ENCODE measurements at places on chromosomes 7 and 10. TPM values are rescaled to one million over a fixed set of nuclear protein-coding genes. Genes with fewer than 3 reads are reported as not detected.

DNA sequence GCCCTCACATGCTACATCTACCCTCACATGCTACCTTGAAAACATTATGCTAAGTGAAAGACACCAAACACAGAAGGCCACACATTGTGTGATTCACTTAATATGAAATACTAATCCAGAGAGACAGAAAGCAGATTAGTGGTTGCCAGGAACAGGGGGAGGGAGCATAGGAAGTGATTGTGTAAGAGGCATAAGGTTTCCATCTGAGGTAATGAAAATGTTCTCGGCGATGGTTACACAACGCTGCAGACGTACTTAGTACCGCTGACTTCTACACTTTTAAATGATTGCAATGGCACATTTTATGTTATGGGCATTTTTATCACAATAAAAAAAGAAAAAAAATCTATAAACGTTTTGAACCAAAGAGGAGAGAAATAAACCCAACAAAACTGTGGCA is 742.3 kb downstream of the TYW1 start:
- DNase-seq = no peak

- DNase-seq = no peak
Observed at GRCh38 chr7:47374538-47374937, 207.4 kb downstream of the TNS3 start.

DNA sequence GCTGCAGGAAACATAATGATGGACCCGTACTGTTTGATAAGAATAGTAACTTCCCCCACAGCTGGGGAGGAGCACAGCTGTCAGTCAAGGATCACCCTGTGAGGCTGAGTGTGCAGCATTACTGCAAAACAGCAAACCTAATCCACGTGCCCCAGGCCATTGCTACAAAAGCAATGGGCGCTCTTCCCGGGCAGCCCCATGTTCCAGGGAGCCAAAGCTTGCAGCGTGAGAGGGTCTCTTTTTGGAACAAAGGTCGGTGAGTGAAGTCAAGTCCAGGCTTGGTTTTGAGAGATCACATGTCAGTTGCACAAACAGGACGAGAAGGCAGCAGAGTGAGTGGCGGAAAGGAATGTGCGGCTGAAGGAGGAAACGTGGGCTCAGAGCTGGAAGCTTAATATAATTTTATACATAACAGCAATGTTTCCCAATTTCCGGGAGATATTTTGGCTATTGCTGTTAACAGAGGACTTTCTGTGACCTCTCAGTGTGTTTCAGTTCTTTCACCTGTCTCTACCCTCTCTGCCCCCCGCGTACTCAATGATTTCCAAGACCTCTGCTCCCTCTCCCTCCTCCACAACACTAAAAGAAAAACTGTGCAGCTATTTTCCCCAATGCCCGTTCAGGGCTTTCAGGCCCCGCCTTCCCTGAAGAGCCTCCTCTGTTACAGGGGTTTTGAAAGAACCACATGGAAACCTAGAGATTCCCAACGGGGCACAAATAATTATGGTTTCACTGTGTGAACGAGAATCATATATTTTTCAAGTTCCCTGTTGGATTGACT is 128.9 kb downstream of the MTPAP start:
- peak; percentile 86 for DNase-seq

- DNase-seq = no peak
Observed at GRCh38 chr7:117986645-117987269, 113.5 kb upstream of the CTTNBP2 start.

GRCh38 chr7:155792315-155792960 is 19.8 kb downstream of the SHH start:
- no peak for DNase-seq

The HOXA10 gene
- not detected for total RNA-seq

- DNase-seq = no peak
Observed at GRCh38 chr10:110392868-110393740, 88.4 kb upstream of the SMNDC1 start.

DNA sequence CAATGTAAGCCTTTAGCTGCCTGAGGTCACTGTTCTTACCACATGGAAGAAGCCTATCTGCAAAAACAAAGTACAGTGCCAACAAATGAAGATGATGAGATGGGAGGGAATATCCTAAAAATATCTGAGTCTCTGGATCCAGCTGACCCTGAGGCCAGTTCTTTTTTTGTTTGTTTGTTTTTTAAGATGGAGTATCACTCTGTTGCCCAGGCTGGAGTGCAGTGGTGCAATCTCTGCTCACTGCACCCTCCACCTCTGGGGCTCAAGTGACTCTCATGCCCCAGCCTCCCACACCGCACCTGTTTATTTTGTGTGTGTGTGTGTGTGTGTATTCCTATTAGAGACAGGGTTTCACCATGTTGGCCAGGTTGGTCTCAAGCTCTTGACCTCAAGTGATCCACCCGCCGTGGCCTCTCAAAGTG is 44.9 kb downstream of the HYCC1 start:
- DNase-seq = no peak

DNA sequence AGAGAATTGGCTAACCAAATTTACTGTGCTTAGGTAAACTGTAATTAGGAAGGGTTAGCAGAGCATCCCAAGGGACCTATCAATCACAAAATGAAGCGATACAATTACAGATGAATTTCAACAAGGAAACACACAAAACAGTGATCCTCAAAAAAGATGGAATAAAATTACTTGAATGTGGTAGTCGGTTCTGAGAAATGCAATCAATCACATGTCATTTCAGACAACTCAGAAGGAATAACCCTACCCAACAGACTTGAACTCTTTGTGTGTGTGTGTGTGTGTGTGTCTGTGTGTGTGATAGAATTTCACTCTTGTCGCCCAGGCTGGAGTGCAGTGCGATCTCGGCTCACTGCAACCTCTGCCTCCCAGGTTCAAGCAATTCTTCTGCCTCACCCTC is 43.5 kb downstream of the ST8SIA6 start:
- no peak for DNase-seq

DNA sequence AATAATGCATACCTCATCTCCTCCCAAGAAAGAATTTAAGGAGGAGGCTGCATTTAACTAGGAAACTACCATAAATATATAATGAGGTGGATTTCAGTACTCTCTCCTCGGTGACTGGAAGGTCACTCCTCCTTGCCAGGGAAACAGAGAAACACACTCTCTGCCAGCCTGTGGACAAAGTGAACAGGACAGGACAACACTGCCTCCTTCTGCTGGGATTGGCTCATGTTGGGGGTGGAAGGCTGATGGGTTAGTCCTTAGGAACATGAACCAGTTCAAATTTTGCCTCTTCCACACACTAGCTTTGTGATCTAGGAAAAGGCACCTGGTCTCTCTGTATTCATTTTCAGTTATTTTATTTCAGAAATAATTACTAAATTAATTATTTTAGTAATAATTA is 50.6 kb upstream of the STEAP4 start:
- no peak for DNase-seq

- no peak for DNase-seq
Observed at GRCh38 chr7:42340436-42340835, 103.4 kb upstream of the GLI3 start.

DNA sequence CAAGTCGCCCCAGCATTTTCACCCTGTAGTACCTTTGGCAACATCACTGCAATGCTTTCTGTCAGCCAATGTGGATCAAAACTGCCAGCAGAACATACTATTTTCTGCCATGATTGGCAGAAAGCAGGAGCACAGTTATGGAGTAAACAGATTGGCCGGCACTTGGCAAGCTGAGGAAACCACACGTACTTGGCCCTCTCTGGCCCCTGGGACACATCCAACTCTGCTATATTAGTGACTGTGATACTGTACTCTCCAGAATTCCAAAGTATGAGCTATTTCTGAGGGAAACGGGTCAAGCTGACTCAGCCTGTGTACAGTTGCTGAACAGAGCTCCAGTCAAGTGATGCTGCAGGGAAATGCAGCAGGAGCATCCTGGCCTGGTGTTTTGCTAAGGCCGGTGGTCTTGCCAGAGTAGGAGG is 39.8 kb upstream of the LANCL2 start:
- peak; percentile 89 for DNase-seq

- DNase-seq = no peak
Observed at GRCh38 chr10:26440088-26440470, 1.9 kb downstream of the APBB1IP start.

- DNase-seq = no peak
Observed at GRCh38 chr7:114857605-114858004, 64.3 kb upstream of the MDFIC start.

DNA sequence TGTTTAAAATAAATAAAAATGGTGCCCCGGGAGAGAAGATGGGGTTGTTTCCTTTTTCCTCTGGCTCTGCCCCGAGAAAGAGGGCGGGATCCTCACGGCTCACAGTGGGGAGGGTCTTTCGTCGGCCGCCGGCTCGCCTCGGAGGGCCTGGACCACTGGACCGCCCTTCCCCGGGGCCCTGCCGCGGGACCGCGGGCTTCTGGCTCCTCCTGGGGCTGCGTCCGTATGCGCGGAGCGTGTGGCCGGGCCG is 3.5 kb upstream of the IGF2BP3 start:
- peak; percentile 50 for DNase-seq

- DNase-seq = no peak
Observed at GRCh38 chr10:68156373-68157185, 47.3 kb downstream of the MYPN start.

DNA sequence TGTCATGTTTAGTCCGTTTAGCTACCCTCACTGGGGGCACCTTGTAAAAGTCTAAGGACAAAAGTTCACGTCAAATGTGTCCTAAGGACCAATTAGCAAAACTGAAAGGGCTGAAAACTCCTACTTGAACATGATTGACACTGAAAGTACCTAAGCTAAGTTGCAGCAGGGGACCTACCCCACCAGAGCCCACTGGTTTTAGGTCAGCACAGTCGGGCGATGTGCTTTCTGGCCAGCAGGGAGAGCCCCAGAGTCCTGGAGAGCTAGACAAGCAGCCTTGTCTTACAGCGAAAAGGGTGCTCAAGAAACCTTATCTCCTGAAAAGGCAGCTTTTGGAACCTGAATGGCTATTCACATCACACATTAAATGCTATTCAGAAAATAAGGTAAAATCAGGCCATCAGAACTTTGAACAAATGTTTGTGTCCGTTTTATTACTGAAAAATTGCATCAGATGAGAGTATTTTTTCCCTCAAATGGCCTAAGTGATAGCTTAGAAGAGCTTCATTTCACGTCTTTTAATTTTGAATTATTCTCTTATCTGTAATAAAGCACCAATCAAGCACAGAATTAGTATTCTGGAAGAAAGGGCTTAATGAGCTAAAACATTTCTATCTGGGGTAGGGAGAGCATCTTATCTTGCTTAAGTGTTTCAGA is 52.2 kb upstream of the MKI67 start:
- no peak for DNase-seq

The CDC14C gene
- not detected for total RNA-seq

- DNase-seq = no peak
Observed at GRCh38 chr10:132390170-132390920, 6.7 kb upstream of the PWWP2B start.

DNA sequence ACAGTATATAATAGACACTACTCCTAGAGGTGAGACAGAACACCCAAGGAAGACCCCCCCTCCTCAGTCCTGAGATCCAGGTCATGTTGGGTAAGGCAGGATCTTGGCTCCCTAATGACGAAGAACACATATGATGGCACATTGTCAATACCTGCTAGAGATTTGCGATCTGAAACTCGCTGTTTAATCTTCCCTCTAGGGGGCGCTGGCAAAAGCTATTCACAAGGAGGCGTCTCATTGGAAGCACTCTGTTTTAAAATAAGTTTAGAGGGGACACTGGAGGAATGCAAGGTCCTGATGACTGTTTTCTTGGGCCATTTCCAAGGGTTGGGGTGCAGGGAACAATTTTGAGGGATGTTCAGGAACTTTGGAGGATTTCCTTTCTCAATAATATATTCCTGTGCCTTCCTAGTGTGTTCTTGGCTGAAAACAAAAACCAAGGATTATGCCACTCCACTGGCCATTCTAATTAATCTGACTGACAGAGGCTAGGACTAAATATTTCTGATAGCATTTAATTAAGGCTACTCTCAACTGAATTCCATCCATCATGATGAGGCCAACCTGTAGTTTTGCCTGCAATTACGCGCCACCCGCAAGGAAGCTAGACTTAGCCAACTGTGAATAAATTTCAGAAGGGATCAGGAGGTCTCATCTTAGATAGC is 1013.8 kb upstream of the MBL2 start:
- DNase-seq = no peak

GRCh38 chr7:130446259-130446658 is 5.4 kb upstream of the CEP41 start:
- DNase-seq = no peak

The HIF1AN gene
- total RNA-seq = 7.6 TPM

The MNX1 gene
- not detected for total RNA-seq

The ATP5F1C gene
- total RNA-seq = 321 TPM

The GIMAP1 gene
- total RNA-seq = 10.2 TPM

The HOXA5 gene
- 15.8 TPM for total RNA-seq

The VOPP1 gene
- 36.1 TPM for total RNA-seq

- no peak for DNase-seq
Observed at GRCh38 chr10:119286516-119286915, 79.1 kb downstream of the GRK5 start.
